ENCODE measurements at places on chromosomes 11 and 22. TPM values are rescaled to one million over a fixed set of nuclear protein-coding genes. Genes with fewer than 3 reads are reported as not detected.
A peak's percentile ranks its signal among the peaks of the same experiment; 100 is the strongest.

APOL1 gene
- 87.5 TPM for total RNA-seq

EIF1AD gene
- total RNA-seq: 3.8 TPM

SSTR3 gene
- not detected for total RNA-seq

DNA sequence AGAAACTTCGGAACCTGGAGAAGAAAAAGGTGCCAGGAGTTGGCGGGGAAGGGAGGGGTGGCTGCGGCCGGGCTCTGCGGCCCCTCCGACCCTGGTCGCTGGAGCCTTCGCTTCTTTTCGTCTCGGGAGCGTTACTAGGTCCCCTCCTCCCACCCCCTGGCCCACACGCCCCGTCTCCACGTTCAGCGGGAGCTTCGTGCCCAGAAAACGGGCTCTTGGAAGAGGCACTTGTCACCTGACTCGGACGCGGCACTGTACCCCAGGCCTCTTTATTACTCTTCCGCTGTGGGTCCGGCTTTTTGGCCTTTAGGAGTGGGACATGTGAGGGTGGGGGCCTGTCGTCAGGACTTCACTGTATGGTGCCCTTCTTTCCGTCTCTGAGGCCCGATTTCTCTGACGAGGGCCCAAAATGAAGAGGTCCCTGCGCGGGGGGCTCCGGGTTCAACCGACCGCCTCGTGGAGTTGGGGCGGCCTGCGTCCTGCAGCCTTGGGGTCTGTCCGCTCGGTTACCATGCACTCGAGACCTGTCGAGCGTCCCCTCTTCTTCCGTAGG is 1.2 kb downstream of the CAPRIN1 start:
- peak; percentile 29 for DNase-seq

GRCh38 chr11:8035200-8035855 is 45.7 kb upstream of the TUB start:
- DNase-seq: no peak

Data from stomach (tissue), 19 donors.